ENCODE measurements at places on chromosomes 7 and 10.

DNA sequence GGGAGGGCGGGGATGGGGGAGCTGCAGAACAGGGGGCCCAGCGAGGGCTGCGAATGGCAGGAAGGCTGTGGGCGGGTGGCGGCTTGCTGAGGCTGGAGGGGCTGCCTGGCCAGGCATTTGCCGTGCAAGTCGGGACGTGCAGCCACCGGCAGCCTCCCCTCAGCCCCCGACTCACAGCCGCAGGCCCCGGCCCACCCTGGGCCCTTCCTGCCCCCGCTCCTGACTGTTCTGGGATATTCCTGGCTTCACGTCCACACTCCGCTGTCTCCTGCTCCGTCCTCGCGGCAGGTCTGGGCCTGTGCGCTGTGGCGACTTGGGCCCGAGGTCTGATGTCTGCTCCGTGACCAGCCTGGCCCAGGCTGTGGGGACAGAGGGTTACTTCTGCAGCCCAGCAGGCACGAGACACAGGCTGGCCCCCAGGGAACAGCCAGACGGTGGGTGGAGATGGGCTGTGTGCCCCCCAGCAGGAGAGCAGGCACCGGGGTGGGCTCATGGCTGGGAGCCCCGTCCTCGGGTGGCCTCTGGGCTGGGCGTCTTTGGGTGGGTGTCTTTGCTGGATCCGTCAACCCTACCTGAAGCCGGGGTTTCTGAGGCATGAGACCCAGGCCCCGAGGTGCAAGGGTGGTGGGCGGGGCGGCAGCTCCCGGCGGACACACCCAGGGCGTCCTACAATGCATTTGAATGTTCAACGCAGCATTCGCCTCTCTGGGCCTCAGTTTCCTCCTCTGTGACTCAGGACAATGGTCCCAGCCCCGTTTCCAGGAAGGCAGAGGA is 86.5 kb downstream of the FOXL3 start:
- DNase-seq, result no peak

GRCh38 chr10:31268444-31269303 is 50.3 kb upstream of the ZEB1 start:
- DNase-seq, result no peak

DNA sequence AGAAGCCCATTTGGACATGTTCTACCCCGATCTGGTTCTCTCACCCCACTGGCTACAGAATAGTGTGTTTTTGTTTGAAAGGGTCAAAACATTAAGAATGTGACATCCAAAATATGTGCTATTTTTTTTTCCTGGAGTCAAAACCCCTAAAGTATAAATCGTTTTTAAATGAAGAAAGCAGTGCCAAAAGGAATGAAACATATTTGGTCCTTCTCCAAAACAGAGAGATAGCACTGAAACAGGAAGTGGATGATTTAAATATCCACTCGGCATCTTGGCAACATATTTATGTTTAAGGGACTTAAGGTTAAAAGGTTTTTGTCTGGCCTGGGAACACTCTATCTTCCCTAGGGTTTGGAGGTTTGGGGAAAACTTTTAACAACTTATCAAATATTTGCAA is 32.3 kb downstream of the CALD1 start:
- DNase-seq, result no peak

DNA sequence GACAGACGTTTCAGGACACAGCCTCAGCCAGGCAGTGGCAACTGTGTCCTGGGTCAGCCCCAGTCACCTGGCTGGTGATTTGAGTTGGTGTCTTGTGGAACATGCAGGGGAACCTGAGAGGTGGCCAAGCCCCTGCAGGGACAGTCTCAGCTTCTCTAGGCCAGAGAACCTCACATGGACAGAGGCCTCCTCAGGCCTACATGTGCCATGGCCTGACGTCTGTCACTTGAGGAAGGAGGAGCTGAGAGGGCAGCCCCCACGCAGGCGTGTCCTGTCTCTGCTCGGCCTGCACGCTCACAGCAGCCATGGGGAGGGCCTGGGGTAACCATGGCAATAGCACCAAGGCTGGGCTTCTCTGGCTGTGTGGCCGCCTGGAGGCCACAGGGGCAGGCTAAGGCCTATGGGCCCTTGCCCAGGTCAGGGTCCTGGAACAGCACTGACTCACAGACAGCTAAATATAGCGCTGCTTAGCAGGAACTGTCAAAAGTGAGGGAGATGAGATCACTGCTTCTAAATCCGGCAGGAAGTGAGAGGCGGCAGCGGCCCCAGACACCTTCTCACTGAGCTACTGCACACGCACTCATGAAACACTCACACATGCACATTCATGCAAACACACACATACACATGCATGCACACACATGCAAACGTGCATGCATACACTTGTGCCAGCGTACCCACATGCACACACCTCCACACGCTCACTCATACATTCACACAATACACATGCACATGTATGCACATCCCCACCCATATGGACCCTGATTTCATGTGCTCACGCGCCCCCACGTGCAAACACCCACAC is 57.0 kb downstream of the YKT6 start:
- peak; percentile 50 for DNase-seq

GRCh38 chr7:44964384-44964830 is 14.4 kb downstream of the MYO1G start:
- DNase-seq, result no peak

DNA sequence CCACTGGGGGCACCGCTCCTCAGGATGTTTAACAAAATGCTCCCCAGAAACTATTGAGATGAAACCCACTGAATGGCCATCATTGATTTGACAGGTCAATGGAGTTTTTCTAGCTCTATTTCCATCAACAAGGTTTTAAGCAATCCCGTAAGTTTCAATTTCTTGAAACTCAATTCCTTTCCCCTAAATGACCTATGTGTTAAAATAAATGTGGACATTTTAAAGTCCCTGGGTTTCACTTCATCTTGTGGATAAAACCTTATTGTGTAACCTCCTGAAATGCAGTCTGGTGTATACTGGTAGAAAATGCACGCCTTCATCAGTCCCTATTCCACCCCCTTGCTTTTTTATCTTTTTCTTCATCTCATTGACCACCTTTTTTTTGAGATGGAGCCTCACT is 8.9 kb upstream of the C7orf33 start:
- DNase-seq, result no peak

DNA sequence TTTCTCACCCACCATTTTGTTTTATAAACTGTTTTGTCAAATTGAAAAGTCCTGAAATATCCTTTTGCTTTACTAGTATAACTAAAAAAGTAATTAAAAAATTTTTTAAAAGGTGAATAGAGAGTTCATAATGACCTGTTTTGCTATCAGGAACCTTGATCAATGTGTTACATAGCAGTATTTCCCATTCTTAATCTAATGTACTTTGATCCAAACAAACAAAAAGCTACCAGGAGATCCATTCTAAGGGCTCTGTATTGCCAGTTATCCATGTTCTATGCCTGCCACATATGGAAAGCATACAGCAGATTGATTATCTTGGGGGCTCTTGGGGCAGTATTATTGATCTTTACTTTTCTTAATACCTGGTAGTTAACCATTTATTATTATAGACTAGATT is 32.1 kb downstream of the ZMYND11 start:
- no peak for DNase-seq

DNA sequence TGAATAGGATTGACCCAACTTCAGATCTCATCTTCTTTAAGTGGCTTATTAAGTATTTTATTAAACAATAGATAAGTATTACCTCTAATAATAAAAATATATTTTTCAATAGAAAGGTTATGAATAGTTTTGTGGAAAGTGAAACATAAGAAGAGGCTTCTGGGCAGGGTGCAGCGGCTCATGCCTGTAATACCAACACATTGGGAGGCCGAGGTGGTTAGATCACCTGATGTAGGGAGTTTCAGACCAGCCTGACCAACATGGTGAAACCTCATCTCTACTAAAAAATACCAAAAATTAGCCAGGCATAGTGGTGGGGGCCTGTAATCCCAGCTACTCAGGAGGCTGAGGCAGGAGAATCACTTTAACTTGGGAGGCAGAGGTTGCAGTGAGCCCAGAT is 26.5 kb downstream of the GPR85 start:
- no peak for DNase-seq

DNA sequence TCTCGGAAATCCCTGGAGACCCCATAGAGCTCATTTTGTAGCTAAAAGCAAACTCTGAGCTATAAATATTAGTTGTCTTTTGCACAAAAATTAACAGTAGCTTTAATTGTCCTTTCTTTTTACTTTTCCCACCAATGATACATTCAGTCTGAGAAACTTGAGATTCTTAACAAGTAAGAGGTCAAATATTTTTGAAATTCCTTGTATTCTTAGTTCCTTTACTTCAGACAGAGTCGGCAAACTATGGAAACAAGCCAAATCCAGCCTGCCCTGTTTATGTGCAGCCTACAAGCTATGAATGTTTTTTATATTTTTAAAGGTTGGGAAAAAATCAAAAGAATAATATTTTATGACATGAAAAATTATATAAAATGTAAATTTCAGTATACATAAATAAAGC is 146.6 kb downstream of the CTNNA3 start:
- no peak for DNase-seq

DNA sequence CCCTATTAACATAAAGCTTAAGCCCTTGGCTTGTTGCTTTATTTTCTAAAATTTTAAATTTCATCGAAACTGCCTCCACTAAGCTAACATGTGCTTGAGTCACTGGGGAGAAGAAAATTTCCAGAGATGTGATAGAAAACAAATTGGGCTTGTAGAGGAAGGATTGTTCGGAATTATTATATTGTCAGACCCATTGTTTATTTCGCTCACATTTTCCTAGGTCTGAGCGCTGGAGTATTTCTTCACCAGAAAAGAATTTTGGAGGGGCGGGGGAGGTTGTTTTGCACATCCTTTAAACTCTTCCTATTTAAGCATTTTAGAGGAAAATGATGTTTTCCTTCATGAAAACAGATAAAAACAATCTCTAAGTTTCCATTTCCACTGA is 29.1 kb downstream of the CELF2 start:
- no peak for DNase-seq

DNA sequence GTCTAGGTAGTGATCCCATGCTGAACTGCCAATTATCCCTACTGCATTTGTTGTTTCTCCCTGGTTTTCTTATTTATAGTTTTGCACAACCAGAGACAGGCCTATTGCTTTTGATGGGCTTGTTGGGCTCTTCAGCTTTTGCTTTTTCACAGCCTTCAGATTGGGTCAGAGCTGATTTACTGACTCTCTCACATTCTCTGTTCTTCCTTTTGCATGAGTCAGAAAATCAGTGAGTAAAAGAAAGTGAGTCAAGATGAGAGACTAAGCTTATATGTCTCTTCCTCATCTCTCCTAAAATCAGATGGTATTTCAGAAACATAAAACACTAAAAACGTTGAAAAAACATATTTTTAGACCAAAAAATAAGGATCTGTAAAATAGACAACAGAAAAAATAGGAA is 1135.4 kb downstream of the XPNPEP1 start:
- DNase-seq, result no peak

DNA sequence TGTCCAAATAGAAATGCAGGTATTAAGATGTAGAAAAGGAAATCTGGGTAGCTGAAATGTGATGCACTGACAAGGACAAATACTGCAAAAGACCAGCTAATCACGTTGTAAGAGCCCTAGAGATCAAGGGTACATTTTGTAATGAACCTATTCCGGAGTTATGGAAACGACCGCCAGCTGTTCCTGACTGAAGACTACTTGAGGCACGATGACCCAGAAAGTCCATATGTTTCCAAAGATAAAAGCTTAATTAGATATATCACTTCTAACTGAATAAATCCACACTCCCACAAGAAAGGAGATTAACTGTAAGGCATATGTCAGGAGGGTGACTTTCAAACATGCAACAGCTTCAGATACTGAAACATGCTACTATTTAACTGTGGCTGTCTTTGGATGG is 253.5 kb downstream of the NSUN6 start:
- DNase-seq, result no peak

DNA sequence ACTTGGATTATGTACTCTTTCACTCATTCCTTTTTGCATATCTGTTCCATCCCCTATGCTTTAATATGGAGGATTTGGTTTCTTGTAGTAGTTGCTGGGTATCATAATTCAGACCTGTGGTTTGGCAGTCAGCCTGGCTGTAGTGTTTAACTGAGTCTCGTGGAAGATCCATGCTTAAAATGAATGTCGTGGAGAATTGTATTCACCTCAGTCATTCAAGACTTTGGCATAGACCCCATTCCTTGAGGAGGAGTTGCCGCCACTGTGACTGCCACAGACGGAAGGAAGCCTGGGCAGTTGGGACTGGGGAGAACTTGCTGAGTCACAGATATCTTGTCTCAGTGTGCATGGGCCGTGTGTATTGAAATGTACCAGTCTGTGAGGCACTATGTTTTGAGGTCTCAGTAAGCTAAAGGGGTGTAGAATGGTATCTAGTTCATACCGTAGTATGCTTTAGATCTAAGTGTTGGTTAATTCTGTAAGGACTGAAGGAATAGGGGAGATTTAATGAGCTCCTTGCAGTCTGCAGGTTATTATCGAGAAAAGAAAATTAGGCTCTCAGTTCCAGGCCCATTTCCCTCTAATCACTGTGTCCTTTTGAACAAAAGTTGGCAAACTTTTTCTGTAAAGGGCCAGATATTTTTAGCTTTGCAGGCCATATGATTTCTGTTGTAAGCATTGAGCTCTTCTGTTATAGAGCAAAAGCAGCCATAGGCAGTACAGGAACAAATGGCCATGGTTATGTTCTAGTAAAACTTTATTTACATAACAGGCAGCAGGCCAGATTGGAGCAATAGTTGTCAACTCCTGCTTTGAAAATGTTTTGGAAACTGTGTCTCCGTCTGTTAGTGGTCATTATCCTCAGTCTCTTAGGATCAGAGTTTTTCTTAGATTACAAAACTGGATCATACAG is 76.8 kb downstream of the TPST1 start:
- no peak for DNase-seq

GRCh38 chr10:85558533-85558932 is 808.1 kb downstream of the GRID1 start:
- no peak for DNase-seq

GRCh38 chr10:5234106-5234860 is 37.6 kb downstream of the AKR1C4 start:
- DNase-seq, result no peak

DNA sequence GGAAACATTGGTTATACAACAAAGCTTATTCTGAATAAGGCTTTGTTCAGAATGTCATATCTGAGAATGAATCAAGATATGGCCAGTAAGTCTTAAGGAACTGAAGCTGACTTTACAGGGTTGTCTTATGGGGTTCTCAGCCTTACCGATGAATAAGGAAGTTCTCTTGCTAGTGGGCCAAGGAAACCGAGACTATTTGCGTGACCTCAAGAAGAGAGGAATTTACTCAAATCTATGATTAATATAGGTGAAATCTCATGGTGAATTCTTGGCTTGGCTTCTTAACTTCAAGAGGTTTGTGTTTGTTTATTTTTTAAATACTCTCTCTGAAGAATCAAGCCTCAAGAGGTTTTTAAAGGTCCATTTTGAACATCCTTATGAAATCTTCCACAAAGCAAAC is 4.7 kb upstream of the MRLN start:
- no peak for DNase-seq

GRCh38 chr7:80520199-80520598 is 8.3 kb upstream of the GNAT3 start:
- no peak for DNase-seq

- DNase-seq, result no peak
These were observed 33.9 kb downstream of the EBLN1 start for GRCh38 chr10:22183771-22184461.

- no peak for DNase-seq
These were observed 117.9 kb upstream of the TMEM168 start for GRCh38 chr7:112908086-112908485.

All from T-cell (primary cell).